ENCODE measurements at places on chromosomes 6 and 20.

GRCh38 chr6:166554316-166554715, 32.2 kb downstream of the RAMACL start:
- DNase-seq: no peak

DNA sequence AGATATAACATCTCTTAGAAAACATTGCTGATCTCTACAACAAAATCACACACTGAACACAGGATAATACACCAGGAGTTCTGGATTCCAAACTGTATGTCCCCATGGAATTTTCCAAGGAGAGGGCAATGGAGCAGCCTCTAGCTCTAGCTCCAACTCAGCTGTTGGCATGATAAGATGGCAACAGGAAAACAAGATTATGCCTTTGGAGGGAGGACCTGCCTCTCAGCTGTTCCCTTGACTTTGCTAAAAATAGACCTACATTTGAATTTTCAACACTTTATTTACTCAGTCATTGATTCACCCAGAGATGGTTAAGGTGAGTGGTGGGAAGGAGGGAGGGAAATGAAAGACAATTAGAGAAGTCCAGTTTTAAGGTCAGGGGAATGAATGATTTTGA, 246.7 kb downstream of the ALDH8A1 start:
- no peak for DNase-seq

- no peak for DNase-seq
These were observed 18.2 kb downstream of the BCL2L1 start for GRCh38 chr20:31704225-31705119.

GRCh38 chr6:109406196-109406595, 23.9 kb upstream of the CD164 start:
- no peak for DNase-seq

- DNase-seq: no peak
These were observed 103.4 kb upstream of the CCN2 start for GRCh38 chr6:132054525-132054924.

DNA sequence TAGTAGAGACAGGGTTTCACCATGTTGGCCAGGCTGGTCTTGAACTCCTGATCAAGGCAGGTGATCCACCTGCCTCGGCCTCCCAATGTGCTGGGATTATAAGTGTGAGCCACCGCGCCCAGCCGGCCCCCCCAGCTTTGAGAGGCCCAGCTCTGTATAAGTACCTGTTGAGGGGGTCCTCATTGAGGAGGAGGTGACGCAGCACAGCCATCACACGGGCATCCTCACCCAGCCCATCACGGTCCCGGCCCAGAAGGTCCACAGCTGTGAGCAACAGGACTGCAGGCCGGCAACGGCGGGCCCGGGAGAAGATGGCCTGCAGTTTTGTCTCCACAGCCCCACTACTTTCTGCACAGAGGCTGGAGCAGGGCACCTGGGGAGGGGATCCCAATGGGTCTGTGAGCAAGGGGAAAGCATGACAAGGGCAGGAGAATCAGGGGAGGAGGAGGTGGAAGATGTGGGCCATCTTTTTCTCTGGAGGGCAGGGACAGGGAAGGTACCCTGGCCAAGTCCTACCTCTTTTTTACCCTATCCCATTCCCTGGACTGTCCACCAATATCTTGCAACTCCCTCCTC, 7.7 kb downstream of the GNMT start:
- no peak for DNase-seq

DNA sequence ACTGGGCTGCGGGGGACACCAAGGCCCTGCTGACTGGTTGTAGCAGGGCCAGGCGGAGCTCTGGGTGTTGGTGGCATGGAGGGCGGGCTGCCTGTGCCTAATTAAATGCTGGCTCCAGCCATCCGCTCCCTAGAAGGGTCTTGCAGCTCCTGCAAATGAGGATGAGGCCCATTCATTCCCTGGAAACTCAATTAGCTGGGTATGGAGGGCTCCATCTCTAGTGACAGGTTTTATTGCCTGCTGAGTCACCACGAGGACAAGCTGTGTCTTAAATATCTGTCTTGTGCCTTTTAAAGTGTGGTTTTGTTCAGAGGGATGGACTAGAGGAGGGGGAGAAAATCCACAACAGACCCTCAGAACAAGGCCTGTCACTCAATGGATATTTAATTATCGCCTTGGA, 60.9 kb downstream of the SULF2 start:
- DNase-seq: no peak

GRCh38 chr6:19802656-19803055, 34.5 kb upstream of the ID4 start:
- DNase-seq: no peak

- DNase-seq: no peak
These were observed 21.3 kb downstream of the TAF11 start for GRCh38 chr6:34866509-34866908.

GRCh38 chr20:53468587-53468986, 125.1 kb downstream of the ZNF217 start:
- DNase-seq: no peak

Measured in omental fat pad (tissue), 4 donors.